ENCODE measurements at places on chromosomes 11 and 22.
A peak's percentile ranks its signal among the peaks of the same experiment; 100 is the strongest.

GRCh38 chr11:67322049-67322448 is 18.7 kb downstream of the SSH3 start:
- DNase-seq, result no peak

DNA sequence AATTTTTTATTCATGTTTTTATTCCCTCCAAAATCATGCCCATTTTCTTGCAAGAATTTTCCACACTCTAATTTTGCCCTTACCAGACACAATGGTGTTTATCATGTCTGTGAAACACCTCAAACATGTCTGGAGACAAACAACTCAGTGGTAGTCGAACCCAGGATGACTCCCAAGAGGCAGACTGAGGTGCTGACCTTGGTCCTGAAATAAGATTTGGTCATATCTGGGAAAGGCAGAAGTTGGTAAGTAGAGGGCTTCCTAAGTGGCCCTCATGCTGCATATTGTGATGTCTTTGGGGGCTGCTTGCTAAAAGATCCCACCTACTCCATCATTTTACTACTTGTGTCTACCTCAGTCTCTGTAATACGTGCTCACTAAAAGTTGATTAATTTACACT is 369.4 kb upstream of the ISX start:
- no peak for DNase-seq

DNA sequence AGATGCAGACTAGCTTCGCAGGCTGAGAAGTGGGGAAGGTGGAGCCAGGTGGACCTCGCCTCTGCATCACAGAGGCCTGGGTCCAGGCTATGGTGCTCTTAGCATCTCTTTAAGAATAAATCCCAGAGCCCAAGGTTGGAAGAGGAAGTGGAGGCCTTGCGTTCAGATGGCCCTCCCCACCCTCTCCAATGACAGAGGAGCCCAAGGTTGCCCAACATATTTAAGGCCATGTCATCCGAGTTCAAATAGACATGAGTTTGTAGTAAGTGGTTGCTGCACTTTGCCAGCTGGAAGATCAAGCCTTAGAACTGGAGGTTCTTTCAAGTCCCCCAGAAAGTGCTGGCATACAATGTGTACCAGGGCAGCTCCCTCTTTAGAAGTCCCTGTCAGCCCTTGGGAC is 47.1 kb upstream of the HORMAD2 start:
- no peak for DNase-seq

- DNase-seq, result peak; percentile 94
These were observed 132.1 kb upstream of the BLID start for GRCh38 chr11:122248131-122248530.

DNA sequence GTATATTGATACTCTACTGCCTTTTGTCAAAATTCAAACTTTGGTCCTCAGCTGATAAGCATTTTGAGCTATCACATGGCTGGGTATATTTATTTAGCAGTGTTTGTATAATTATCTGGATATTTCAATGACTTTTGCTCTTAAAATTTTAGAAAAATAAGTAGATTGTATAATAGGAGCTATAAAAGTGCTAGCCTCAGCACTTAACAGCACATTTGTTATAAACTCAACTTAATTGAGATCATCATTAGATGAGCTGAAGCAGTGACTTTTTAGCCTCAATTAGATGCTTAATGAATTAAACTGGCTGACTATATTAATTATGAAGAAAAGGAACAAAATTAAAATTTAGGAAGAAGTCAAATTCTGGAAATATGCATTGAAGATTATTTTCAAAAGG is 429.9 kb downstream of the DYNC2H1 start:
- no peak for DNase-seq

GRCh38 chr22:49228431-49229037 is 599.1 kb downstream of the BRD1 start:
- no peak for DNase-seq

DNA sequence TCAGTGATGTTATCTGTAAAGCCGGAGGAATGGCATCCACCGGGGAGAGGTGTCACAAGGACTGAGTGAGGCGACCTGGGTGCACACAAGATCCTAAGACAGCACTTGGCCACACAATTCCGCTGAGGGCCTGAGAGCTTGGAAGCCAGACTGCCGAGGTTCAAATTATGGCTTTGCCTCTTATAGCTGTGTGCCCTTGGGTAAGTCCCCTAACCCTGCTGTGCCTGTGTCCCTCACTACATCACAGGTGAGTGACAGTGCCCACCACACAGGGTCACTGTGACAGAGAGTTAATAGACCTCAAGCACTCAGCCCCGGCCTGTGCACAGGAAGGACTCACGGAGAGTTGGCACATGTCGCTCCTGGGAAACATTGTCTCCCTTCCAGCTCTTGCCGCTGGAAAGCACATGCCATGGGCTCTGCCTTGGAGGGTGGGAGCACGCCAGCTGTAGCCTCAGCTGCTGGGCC is 592 bp downstream of the RHOD start:
- DNase-seq, result no peak

GRCh38 chr22:35733036-35733435 is 15.4 kb downstream of the APOL5 start:
- DNase-seq, result no peak

DNA sequence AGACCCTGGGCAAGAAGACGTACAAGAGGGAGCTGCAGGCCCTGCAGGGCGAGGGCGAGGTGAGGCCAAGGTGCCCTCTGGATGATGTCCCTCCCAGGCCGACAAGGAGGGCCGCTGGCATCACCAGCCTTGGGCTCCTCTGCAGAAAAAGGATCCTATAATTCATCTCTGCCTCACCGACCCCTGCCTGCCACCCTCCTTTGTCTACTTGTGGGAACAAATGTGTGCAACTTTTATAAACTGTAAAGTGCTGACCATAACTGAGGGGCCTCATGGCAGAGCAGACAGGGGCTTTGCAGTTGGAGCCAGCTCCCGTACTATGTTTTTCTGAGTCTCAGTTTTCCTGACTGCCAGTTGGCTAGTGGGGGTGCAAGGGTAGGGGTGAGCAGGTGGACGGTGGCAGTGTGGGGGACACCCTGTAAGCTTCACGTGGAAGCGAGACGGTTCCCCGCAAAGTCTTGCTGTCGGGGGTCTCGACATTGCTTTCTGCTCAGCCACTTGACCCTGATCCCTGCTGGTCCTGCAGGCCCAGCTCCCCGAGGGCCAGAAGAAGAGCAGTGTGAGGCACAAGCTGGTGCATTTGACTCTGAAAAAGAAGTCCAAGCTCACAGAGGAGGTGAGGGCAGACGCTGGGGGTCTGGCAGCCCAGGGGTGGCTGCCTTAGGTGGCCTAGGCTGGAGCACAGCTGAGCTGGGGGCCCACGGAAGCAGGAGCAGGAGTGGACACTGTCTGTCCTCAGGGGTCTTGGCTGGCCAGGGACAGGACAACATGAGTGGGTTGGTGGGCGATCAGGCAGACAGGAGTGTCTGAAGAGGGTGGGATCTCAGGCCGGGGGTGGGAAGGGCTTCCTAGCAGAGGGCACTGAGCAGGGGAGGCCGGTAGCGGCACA is 54.7 kb downstream of the MYO7A start:
- no peak for DNase-seq

GRCh38 chr22:33167998-33168790 is 110.0 kb upstream of the SYN3 start:
- no peak for DNase-seq

- no peak for DNase-seq
These were observed 50.9 kb downstream of the PPP2R1B start for GRCh38 chr11:111715142-111715816.

GRCh38 chr22:34324763-34325162 is 404.5 kb upstream of the LARGE1 start:
- DNase-seq, result no peak

DNA sequence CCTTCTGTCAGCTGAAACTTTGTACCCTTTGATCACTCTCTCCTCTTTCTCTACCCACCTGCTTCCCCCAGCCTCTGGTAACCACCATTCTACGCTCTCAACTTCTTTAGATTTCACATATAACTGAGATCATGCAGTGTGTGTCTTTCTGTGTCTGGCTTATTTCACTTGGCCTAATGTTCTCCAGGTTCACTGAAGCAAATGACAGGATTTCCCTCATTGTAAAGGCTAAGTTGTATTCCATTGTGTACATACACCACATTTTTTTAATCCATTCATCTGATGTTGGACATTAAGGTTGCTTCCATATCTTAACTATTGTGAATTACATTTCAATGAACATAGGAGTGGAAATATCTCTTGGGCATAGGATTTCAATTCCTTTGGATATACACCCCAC is 207.6 kb downstream of the MIAT start:
- no peak for DNase-seq

DNA sequence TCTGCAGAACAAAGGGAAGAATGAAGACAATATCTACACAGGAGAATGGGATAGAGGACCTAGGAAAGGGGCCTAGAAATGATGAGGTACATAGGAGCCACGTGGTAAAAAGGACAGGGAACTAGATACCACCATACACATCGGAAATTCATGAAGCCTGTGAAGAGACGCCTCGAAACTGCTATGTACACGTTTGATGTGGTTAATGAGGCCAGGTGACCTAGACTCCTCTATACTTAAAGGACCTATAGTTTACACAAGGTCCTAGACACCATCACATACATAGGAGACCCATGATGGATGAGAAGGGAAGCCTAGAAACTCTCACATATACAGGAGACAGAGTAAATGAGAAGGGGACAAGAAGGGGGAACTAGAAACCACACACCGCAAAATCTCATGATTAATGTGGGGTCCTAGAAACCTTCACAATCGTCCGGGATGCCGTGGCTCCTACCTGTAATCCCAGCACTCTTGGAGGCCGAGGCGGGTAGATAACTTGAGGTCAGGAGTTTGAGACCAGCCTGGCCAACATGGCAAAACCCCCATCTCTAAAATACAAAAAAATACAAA is 23.8 kb downstream of the RHBDD3 start:
- DNase-seq, result no peak

DNA sequence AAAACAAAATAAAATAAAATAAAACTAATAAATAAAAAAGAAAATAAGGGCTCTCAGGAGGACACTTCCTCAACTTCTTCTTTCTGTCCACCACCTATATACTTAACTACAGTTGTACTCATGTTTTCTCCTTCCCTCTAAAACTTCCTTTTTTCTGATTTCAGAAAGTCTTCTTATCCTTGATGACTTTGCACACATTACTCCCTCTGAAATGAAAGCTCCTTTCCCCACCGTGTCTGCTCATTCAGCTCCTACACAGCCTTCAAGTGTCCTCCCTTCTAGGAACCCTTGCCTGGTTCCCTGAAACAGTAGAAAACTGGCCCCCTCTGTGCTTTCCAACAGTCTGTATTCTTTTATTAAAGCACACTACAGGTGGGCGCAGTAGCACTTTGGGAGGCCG is 18.3 kb upstream of the DDX17 start:
- DNase-seq, result no peak

GRCh38 chr11:11157185-11157584 is 195.9 kb downstream of the CSNK2A3 start:
- DNase-seq, result peak; percentile 58

DNA sequence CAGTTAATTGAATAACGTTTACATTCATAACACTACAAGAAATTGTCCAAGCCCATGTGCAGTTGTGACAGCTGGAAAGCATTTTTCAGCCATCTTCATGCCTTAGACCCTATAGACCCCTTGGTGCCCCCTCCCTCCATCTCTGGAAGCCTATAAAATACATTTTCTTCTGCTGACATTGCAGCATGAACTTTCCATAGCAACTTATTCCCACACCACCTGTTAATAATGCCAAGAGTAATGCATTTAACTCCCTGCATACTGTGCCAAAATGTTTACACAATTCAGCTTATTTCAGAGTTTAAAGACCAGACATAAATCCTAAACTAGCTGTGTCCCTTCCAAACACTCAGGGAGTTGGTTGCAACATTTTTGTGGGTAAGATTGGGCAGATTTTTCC is 143.0 kb upstream of the ARHGAP20 start:
- no peak for DNase-seq

DNA sequence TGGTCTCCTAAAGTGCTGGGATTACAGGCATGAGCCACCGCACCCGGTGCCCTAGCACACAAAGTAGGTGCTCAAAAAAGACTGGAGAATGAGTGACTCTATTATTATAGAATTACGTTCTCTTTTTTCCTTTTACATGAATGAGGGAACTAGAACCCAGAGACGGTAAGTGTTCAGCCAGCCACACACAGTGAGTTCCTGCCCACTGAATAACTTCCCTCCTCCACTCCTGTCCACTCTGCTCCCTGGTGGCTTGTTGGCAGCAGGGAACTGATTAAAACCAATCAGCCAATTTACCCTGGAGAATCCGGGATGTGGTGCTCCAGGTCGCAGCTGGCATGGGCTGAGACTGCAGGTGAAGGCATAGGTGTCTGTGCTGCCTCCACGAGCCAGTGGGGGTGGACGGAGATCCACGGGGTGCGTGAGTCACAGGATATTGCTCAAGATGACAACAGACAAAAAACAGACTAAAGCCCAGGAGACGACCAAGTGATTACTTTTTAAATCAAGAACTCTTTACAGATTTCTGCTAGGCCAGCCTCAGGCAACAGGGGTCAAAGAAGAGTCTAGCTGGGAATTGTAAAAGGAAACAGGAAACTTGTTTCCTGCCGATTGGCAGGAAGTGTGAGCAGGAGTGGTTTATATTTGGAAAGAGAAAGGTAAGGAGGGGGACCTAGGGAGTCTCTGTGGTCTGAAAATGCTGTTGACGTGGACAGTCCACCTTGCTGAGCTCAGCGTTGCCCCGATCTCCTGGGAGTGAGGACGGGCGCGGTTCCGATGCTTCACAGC is 95.2 kb upstream of the TP53I11 start:
- DNase-seq, result no peak

GRCh38 chr11:104999721-105000120 is 23.2 kb downstream of the CASP5 start:
- no peak for DNase-seq

- no peak for DNase-seq
These were observed 112.7 kb downstream of the FAR1 start for GRCh38 chr11:13781153-13781552.

DNA sequence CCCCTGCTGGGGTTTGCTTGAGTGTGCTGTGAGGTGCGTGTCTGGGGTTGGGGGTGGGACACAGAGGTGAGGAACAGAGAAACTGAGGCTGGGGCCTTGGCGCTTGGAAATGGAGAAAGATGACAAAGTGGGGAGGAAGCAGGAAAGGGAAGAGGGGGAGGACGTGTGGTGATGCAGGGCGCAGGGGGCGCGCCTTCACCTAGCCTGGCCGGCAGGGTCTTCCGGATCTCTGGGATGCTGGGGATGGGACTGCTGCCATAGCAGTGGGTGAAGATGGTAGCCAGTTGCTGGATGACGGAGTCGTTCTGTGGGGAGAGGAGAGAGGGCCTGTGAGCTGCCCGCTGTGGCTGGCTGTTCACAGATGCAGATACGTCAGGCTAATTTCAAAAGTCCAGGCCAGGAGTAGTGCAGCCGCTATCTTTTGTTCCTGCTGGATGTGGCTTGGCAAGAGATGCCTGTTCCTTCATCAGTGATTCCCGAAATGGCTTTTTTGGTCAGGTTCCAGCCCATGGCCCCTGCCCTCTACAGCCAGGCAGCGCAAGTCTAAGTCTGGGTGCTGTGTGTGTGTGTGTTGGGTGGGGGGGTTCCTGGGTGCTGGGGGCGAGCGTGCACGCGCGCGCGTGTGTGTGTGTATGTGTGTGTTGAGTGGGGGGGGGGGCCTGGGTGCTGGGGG is 54.8 kb downstream of the NAT10 start:
- no peak for DNase-seq
